ENCODE measurements at places on chromosomes 16 and 17. TPM values are rescaled to one million over a fixed set of nuclear protein-coding genes. Genes with fewer than 3 reads are reported as not detected.

The HS3ST3A1 gene
- total RNA-seq = 8.3 TPM

The SLC13A2 gene
- total RNA-seq = not detected

The PKMYT1 gene
- total RNA-seq = 1.5 TPM

The SMIM5 gene
- total RNA-seq = not detected

The HOXB1 gene
- total RNA-seq = not detected

The FOXJ1 gene
- not detected for total RNA-seq

The EFNB3 gene
- 0.90 TPM for total RNA-seq

The THUMPD1 gene
- 58.2 TPM for total RNA-seq

The MPV17L gene
- total RNA-seq = 1.1 TPM

The MT1M gene
- 10.3 TPM for total RNA-seq

The TNK1 gene
- not detected for total RNA-seq

The GNGT2 gene
- total RNA-seq = 0.45 TPM

The ENPP7 gene
- not detected for total RNA-seq

The KRT14 gene
- 0.82 TPM for total RNA-seq

The CBLN1 gene
- total RNA-seq = not detected

The CNOT1 gene
- total RNA-seq = 136 TPM

The PRSS27 gene
- total RNA-seq = 1.3 TPM

The SOX8 gene
- 0.33 TPM for total RNA-seq

The ARL5C gene
- total RNA-seq = 2.1 TPM

The CACNG5 gene
- not detected for total RNA-seq

The ALKBH5 gene
- 108 TPM for total RNA-seq

The ETV4 gene
- 0.41 TPM for total RNA-seq

The NECAB2 gene
- 0.90 TPM for total RNA-seq

Data from fibroblast of the aortic adventitia (primary cell).